CD4-positive, CD25-positive, alpha-beta regulatory T cell (primary cell): ENCODE measurements at places on chromosomes 3 and 15. TPM values are rescaled to one million over a fixed set of nuclear protein-coding genes. Genes with fewer than 3 reads are reported as not detected.

The GRM2 gene
- 0.29 TPM for polyA plus RNA-seq

The BTD gene
- polyA plus RNA-seq: 33.4 TPM

The GXYLT2 gene
- 0.06 TPM for polyA plus RNA-seq

The GPR15 gene
- 72.4 TPM for polyA plus RNA-seq

The SETMAR gene
- polyA plus RNA-seq: 13.0 TPM

The TPRG1 gene
- 3.8 TPM for polyA plus RNA-seq

The PLA2G4B gene
- 0.42 TPM for polyA plus RNA-seq

The PFKFB4 gene
- 1.5 TPM for polyA plus RNA-seq

The SKOR1 gene
- polyA plus RNA-seq: not detected

The DUOX2 gene
- polyA plus RNA-seq: not detected

The PLS1 gene
- 3.2 TPM for polyA plus RNA-seq

The ATP10A gene
- 5.5 TPM for polyA plus RNA-seq

The ECE2 gene
- not detected for polyA plus RNA-seq
